ENCODE measurements at places on chromosomes 3 and 15.

DNA sequence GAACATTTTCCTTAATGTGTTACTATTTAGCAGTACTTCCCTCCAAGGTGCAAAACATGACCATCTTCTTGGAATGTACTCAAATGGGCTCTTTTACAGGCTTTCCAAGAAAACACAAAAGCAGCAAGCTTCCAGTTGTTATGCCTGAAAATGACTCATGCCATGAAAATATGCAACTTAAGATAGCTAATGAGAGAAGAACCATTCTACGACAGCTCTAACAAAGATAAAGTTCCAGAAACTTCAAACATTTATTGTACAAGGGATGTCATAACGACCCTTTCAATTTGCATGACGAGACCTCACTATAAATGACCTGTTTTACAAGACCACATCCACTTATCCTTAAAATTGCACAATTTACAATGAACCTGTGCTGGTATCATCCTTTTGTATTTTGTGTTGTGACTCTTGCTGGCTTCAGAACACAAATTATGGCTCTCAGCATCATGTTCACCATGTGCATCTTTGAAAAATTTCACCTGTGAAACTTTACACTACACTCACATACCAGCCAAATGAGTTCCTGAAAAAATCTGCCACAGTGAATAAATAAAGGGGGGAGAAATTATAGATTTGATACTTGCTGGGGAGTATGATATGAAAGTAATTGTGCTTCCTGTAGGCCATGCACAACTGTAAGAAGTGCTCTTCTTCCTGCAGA lies 433.7 kb downstream of the MAGI1 start:
- DNase-seq, result no peak

DNA sequence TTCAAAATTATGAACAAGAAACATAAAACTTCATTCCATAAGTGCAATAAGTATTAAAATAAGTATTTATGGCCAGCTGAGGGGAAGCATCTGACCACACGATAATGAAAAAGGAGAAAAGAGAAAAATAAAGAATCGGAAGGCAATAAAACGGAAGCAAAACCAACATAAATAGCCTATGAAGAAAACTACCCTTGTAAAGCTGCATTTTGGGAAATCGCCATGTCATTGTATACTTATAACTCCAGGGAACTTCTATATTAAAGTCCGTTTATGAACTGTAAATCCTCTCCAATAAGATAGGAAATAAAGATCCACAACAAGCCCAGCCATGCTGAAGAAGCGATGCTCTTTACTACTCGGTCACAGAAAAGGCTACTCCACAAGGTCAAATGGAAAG lies 47.7 kb downstream of the MORC1 start:
- no peak for DNase-seq

- no peak for DNase-seq
Measured at GRCh38 chr15:69997161-69997485, 100.6 kb downstream of the TLE3 start.

- no peak for DNase-seq
Measured at GRCh38 chr3:183455089-183455488, 26.7 kb upstream of the MCF2L2 start.

DNA sequence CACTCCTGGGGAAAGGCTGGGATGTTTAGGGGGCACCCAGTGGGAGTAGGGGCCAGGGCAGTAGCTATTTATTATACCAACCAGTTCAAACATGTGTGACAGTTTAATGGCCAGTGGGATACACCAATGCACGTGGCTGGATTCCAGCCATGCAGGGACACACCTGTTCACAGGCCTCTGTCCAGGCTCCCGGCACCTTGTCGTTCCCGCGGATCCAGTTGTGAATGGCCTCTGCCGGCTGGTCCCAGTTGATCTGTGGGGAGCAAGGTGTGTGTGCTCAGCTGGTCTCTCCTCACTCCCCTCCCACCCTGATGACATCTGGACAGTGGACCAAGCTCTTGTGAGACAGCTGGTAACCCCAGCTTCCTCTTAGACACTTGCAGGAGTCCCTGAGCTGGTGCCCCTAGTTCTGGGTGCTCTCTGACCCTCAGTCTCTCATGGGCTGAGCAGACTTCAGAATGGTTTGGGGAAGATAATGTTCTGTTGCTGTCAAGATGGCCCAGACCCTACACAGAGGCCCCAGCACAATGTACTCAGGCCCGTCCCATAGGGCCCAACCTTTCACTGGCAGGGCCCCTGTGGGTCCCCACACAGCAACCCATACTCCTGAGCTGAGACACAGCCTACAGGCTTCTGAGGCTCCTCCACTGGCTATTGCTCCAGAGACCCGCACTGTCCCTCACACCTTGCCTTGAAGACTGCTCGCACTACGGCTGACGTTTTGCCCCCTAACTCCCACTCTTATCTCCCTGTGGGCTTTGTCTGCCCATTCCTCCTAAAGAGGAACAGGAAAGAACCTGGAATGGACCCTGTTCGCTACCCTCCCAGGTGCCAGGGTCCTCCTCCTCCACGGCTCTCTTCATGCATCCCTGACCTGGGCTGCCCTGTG lies 25.8 kb downstream of the ALDH1L1 start:
- no peak for DNase-seq

GRCh38 chr15:47756872-47757271 lies 39.6 kb downstream of the SEMA6D start:
- DNase-seq, result no peak

DNA sequence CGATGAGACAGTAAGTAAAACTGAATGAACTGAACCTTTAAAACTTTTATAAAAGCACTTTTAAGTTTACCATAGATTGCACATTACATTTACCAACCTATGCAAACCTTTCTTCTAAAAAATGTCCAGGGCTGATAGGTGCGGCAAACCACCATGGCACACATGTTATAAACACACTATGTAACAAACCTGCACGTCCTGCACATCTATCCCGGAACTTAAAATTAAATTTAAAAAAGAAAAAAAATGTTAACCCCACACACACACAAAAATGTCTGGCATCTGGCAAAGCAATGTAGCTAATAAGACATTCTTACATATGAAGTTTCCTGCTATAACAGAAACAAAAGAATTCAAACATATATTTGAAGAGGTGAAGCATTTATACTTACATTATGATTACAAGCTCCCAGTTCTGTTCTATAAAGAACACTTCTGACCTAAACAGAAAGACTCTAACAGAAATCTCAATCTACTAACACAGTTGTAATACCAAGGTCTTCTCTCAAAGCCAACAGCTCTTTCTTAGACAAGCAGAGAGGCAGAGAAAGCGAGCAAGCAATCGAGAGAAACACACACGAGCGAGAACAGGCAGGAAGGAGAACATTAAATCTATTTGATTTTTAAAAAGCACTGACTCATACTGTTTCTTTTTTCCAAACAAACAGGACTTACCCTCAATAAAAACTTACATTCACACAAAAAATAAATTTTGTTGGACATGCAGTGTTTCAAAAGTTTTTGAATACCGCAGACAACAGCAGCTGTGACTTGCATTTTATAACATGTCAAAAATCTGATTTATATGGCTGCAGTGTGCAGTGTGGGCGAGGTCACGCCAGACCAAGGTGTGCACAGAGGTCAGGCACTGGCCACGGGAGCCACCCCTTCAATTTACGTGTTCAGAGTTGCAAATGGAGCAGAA lies at the start of gene NRG4:
Gene NRG4 (minus strand): TSS at position 798 of the 925 bp plus-strand sequence. CDS start 1,194 bp downstream, outside the sequence.
- DNase-seq, result no peak

DNA sequence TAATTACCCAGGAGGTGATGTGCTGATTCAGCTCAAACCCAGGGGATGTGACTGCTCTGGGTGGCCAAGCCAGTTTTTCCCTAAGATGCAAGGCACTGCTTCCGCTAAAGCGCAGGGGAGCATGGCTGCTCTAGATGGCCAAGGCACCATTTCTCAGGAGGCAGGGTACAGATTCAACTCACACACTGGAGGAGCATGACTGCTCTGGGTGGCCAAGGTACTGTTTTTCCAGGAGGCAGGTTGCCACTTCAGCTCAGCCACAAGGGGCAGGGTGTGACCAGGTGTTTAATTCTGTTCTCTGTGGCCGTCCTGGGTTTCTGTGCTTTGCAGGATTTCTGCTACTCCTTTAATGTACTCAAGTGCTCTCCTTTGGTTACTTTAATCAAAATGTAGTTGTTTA lies 659.3 kb upstream of the ARRDC4 start:
- DNase-seq, result no peak

GRCh38 chr3:187293516-187294430 lies 2.2 kb upstream of the MASP1 start:
- DNase-seq, result no peak

DNA sequence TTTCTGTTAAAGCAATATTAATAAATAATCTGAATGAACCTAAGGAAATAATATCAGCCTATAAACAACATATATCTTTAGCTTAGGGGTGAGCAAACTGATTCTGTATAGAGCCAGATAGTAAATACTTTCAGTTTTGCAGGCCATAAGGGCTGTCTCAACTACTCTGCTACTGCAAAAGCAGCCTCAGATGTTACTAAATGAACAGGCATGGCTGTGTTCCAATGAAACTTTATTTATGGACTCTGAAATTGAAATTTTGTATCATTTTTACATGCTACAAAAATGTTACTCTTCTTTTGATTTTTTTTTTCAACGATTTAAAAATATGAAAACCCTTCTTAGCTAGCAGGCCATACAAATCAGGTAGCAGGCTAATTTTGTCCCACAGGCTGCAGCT lies 212.8 kb upstream of the PRICKLE2 start:
- no peak for DNase-seq

GRCh38 chr15:63554337-63554927 lies 42.8 kb upstream of the FBXL22 start:
- no peak for DNase-seq

GRCh38 chr3:62665627-62666437 lies 209.4 kb downstream of the CADPS start:
- DNase-seq, result peak; percentile 44

GRCh38 chr15:75644376-75644775 lies 3.3 kb upstream of the SNX33 start:
- no peak for DNase-seq

DNA sequence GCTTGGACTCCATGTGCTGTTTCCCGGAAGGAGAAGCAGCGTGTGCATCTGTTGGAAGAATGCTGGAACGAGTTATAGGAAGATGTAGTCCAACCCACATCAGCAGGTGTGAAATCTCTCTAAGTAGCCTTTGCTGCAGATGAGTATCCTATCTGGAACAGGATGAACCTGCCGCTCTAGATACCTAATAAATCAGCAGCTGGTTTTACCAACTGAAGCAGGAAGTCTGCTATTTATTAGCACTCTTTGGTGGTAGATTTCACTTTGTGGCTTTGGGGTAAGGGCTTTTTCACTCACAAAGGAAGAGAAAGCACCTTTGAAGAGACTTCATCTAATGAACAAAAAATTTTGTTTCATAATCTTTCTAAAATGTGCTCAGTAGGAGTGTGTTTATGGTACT lies 66.4 kb downstream of the DCUN1D1 start:
- DNase-seq, result no peak

- no peak for DNase-seq
Measured at GRCh38 chr3:143358155-143358792, 238.7 kb downstream of the CHST2 start.

- DNase-seq, result no peak
Measured at GRCh38 chr3:49867871-49868321, 1.8 kb downstream of the CAMKV start.

DNA sequence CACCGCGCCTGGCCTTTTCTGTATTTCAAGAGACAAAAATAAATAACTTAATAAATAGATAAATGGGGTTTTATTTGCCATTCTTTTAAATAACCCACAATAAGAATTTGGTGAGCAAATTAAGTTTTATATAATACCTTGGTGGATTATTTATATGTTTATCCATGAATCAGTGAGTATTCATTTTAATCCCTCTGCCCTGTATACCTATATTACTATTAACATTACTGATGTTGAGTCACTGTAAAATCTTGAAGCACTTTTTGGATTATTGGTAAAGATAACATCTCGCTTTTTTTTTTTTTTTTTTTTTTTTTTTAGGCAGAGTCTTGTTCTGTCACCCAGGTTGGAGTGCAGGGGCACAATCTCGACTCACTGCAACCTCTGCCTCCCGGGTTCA lies 154.1 kb downstream of the ZNF609 start:
- no peak for DNase-seq

GRCh38 chr3:20451170-20451569 lies 265.2 kb upstream of the SGO1 start:
- DNase-seq, result no peak

GRCh38 chr3:18716821-18717220 lies 291.7 kb upstream of the SATB1 start:
- no peak for DNase-seq

DNA sequence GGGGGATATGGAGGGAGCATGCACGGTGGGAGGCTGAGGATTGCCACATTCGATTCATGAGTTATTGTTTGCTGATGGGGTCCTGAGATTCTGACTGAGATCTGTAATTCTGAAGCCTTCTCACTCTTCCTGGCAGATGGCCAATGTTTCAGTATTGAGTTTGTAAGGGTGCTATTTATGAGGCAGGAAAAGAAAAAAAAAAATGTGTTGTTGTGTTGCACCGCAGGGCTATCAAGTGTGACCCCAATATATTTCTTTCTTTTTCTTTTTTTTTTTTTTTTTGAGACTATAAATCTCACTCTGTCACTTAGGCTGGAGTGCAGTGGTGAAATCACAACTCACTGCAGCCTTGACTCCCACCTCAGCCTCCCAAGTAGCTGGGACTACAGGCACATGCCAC lies 3.2 kb upstream of the SENP2 start:
- no peak for DNase-seq

DNA sequence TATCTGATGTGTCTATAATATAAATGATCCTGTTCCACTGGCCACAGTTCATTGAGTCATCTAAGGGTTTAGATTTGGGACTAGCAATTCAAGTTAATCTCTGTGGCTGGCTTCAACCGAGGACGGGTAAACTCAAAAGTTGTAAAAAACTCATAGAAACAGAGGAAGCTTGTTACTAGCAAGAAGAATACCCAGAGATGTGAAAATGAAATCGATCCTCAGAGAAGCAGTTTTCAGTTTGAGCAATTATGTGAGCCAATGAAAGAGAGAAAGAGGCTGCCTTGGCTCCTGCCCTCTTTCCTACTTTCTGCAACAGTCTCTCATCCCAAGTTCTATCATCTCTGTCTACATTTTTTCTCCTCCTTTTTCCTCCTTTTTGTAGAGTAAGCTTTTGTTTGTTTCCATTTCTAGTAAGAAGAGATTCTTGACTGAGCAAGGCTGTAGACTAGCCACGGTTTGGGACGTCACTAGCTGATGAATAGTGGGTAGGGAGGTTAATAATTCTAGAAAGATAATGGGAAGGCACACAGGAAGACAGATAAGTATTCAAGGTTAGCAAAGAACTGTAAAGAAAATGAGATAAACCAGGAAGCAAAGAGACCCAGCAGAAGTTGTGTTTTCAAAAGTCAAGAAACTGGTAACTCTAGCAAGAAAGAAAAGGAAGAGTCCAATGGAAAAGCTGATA lies 298.9 kb upstream of the NR2F2 start:
- no peak for DNase-seq

GRCh38 chr3:170496026-170496867 lies 77.6 kb downstream of the CLDN11 start:
- DNase-seq, result no peak
